NCI-H187 treated with DMSO at 0.1 percent for 48 hours (cell line): ENCODE measurements at places on chromosomes 3 and 15.
A peak's percentile ranks its signal among the peaks of the same experiment; 100 is the strongest.

GRCh38 chr15:74295800-74296199 is 59.7 kb downstream of the CCDC33 start:
- DNase-seq, result no peak

DNA sequence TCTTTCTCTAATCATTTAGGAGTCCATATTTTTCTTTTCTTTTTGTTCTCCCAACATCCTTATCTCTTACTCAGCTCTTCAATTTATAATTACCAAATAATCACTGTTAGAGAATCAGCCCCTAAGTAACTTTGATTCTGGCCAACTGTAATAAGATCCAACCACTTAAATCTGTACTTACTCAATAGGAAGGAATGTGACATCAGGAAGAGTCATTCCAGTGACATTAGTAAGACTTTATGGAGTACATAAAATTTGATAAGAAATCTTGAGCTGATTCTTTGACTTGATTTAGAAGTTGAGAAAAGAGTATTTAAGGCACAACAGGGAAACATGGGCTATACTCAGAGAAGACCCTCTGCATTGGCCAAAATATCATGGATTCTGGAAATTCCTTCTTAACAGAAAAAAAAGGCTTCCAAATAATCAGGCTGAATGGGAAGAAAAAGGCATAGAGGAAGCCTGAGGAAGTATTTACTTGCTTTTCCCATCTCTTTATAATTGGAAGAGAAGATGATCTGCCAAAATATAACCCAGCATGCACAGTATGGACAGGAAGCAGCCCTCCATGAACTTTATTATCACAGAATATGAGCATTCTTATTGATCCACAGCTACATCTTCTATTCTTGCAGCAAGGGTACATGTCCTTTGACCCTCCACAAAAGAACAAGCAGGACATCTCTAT is 289.7 kb upstream of the TPRG1 start:
- no peak for DNase-seq

DNA sequence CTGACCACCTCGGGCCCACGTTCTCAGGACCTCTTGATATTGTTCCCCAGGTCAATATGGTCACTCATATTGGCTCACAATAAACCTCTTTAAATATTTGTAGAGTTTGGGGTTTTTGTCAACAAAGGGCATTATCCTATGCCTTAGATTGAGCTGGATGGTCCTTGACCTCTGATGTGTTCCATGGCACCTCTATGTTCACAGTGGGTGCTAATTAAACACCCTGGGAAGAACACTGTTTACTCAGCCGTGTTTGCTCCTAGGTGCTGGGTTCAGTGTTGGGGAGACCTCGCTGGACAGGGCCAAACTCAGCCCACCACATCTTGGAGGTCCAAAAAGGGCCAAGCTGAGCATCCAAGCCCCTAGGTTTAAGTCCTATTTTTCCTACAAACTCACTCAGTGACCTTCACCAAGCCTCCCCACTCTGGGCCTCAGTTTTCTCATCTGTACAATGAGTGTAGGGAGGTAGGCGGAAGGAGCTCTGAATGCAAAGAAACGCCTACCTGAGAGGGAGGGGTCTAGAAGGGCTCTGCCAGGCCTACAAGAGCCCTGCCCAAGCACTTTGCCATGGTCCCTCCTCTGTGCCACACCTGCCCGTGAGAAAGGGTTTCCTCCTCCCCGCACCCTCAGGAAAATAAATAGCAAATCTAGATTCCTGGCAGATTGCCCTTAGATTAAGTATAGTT is 7.2 kb downstream of the FAM174B start:
- no peak for DNase-seq

- DNase-seq, result no peak
Measured at GRCh38 chr15:22978691-22979237, 1.4 kb downstream of the CYFIP1 start.

DNA sequence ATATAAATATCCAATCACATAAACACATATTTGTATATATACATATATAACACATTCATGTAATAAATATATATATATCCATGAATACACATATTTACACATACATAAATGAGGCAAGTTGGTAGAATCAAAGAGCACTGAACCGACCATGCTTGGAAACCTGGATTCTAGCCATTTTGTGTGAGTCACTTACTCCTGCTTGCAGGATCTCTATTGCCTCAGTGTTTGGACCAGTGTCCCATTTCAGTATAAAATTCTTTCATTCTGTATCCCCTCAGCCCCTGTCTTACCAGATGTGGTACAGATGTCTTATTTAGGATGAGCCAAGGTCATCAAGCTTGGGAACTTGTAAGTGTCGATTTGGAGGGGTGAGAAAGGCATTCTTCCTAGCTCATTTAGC is 391.4 kb upstream of the FRG2C start:
- DNase-seq, result no peak

DNA sequence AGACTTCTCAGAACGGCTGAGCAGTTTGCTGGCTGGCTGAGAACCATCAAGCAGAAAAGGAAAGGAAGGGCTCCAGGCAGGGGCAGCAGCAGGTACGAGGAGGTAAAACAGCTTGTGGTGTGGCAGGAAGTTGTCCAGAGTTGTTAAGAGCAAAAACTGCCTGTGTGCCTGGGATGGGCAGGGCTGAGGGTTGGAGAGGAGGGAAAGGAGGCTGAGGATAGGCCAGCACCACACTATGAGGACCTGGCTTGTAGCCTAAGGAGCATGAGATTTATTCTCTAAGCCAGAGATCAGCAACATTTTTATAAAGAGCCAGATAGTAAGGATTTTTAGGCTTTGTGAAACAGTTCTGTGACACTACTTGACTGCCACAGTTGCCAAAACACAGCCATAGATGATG is 8.0 kb downstream of the IGSF10 start:
- no peak for DNase-seq

- no peak for DNase-seq
Measured at GRCh38 chr3:163547014-163547685, 1531.1 kb downstream of the SI start.

- no peak for DNase-seq
Measured at GRCh38 chr3:149145974-149146373, 16.5 kb downstream of the HPS3 start.

DNA sequence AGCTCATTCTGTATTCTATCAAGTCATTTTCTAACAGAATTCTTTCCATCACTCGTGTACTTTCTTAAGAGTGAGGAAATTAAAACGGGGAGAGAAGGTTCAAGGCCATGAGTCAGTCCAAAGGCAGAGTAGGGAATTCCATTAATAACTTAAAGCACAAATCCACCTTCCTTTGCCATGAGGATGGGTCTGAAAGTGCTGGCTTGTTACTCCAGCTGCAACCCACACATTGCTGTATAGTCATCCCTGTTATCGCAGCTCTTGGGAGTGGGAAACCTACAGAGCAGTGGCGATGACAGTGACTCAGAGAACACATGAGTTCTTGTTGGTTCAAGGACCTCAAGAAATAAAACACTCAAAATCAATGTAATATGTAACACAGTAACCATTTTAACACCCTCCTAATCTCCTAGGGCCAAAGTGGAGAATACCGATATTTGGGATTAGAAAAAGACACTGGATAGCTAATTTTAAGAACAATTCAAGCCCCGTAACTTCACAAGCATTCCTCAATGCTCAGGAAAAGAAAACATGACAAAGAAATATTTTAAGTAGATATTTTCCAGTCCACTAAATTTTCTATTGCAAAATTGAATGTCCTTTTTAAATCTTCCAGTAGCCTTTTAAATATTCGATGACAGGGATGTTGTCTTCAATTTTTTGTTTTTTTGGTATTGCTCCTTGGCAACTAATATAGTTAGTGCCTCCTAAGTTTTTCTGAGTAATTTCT is 179.9 kb upstream of the THBS1 start:
- DNase-seq, result no peak

DNA sequence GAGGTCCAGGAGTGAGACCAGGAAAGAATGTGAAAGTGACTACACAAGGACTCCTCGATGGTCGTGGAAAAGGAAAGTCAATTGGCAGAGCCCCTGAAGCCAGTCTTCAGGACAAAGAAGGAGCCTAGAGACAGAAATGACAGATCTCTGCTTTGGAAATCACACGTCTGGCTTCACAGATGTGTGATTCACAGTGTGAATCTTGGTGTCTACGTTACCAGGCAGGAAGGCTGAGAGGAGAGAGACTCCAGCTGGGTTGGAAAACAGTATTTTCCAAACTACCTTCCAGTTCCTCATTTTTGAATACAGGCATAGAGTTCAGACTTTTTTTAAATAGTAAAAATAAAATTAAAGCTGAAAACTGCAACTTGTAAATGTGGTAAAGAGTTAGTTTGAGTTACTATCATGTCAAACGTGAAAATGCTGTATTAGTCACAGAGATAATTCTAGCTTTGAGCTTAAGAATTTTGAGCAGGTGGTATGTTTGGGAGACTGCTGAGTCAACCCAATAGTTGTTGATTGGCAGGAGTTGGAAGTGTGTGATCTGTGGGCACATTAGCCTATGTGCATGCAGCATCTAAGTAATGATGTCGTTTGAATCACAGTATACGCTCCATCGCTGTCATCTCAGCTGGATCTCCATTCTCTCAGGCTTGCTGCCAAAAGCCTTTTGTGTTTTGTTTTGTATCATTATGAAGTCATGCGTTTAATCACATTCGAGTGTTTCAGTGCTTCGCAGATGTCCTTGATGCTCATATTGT is 6.0 kb downstream of the CCR2 start:
- DNase-seq, result peak; percentile 9

DNA sequence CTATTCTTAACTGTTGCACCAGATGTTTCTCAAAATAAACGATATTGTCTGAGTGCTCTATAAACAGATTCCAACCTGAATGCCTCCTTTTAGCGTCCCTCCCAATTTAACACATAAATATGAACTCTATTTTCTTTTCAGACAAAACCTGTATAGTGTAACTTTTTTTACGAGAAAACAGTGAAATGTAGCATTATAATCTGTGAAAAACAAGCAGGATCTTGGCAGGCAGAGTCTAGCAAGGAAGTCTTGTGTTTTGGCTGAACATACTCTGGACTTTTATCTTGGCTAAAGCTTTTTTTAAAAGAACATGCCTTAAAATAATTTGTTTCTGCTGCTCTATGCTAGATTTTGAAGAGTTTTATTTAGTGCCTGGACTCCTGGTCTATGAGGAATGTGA is 150.5 kb downstream of the ROBO2 start:
- no peak for DNase-seq

GRCh38 chr15:85073556-85074194 is 92.0 kb downstream of the PDE8A start:
- DNase-seq, result no peak

DNA sequence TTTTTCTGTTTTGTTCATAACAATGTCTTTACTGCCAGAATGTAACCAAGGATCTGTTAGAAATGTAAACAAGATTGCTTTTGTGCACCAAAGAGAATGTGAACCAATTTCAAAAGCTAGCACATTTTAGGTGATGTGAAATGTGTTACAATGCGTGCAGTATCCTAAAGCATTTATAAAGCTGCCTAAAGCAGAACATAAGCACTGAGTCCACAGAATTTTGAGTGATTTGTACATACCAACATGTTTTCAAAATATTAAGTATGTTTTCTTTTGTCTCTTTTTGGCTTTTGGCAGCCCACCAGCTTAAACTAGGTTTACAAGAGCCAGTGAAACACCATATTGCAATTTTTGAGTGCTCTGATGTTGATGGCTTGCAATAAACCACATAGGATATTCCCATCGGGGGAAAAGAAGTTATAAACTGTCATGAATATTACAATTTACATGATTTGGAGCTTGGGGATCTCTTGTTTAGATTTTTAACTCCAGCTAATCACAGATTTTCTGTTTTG is 364.0 kb downstream of the ZIC1 start:
- no peak for DNase-seq

GRCh38 chr15:49747340-49747739 is 126.5 kb downstream of the DTWD1 start:
- no peak for DNase-seq

DNA sequence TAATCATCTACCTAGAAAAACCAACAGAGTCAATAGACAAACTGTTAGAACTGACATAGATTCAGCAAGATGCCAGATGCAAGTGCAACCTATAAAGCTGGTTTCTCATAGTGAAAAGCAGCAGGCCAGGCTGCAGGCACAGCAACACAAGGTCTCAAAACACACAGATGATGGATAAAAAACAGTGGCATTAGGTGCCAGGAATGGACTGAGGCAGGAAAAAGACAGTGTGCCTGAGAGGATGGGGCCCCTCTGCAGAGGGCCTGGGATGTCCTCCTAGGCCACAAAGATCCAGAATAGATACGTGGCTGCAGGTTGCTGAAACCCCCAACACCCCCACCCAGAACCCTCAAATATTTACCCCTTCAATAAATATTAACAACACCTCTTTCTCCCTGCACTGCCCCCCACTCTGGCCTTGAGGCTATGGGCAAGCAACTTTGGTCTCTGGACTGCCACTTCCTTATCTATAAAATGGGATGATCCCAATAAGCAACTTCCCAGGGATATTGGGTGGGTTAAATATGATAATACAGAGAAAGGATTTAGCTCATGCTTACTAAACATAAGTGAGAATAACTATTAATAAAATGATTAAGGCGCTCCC is 35.2 kb upstream of the FGD5 start:
- no peak for DNase-seq

- no peak for DNase-seq
Measured at GRCh38 chr3:106212665-106213222, 343.9 kb upstream of the CBLB start.

DNA sequence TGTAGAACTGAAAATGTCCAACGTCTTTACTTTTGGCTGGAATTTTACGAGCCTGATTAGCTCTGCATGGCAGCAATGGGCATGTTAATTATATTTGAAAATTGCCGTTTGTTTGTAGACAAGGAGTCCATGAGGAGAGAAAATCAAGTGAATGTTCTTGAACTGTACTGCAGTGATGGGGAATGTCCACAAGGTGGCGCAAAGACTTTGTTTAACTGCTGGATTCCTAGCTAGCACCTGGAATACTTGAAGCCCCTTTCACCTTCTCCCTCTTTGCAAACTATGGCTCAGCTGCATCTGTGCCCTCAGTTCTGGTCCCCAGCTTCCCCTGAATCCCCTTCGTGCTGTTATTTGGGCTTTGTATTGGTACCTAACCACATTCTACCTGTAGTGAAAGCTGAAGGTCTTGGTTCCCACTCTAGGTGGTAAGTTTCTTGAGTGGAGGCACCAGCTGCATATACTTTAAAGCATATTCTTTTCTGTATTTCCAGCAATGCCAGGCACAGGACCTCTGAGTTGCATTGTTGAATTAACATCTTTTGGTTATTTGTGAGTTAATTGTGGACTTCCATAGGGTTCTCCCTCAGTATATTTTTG is 25.3 kb downstream of the EXOG start:
- peak; percentile 18 for DNase-seq

GRCh38 chr15:83207660-83208366 is at the start of gene HDGFL3:
TSS of gene HDGFL3 (minus strand) at chr15:83207823. CDS start at chr15:83207414, 409 bp downstream.
- no peak for DNase-seq
